M059J (cell line): ENCODE measurements at places on chromosomes 2 and 18. TPM values are rescaled to one million over a fixed set of nuclear protein-coding genes. Genes with fewer than 3 reads are reported as not detected.

DNA sequence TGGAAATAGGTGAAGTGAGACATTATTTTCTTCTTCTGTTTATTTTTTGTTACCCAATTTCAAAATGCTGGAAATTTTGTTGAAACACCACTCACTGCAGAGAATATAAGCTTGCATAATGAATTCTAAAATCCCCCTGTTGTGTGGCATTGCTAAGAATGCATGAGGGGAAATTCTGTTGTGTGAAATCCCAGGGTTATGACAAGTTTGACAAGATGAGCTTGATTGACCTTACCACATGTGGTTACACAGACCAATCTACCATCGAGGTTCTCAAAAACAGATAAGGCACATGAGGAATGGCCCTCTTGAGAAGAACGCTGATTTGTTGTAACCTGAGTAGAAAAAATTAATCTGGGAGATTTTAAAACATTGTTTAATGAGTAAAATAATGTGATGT is 261.6 kb upstream of the MMADHC start:
- no peak for DNase-seq

DNA sequence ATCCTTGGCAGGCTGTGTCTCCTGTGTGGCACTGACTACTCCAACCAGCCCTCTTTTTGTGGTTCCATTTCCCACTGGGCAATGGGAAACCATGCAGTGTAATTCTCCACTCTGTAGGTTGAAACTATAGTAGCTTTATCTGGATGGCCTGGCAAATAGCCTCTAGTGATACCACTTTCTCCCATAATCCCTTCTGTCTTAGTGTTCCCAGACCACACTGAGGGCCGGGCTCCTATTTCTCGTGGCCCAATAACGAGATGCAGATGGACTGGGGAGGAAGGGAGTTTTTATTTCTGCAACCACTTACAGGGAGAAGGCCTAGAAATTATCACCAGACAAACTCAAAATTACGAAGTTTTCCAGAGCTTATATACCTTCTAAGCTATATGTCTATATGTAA is 24.7 kb downstream of the SKA1 start:
- no peak for DNase-seq

GRCh38 chr2:230891509-230891908 is 26.8 kb downstream of the ITM2C start:
- peak; percentile 32 for DNase-seq

DNA sequence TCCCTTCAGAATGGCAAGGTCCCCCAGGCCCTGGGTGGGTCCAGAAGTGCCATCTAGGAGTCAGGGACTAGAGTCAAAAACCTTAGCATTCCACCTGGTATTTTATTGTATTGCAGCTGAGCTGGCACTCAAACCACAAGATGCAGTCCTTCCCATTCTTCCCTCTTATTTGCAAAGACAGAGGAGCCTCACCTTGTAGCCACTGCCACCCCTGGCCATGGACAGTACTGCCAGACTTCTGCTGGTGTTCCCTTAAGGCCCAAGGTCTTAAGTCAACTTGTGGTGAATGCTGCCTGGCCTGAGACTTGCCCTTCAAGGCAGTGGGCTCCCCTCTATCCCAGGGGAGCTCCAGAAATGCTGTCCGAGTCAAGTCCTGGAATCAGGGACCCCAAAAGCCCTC is 6.9 kb downstream of the UGT1A10 start:
- peak; percentile 19 for DNase-seq

- peak; percentile 3 for DNase-seq
Observed at GRCh38 chr2:102975996-102976975, 214.5 kb downstream of the TMEM182 start.

DNA sequence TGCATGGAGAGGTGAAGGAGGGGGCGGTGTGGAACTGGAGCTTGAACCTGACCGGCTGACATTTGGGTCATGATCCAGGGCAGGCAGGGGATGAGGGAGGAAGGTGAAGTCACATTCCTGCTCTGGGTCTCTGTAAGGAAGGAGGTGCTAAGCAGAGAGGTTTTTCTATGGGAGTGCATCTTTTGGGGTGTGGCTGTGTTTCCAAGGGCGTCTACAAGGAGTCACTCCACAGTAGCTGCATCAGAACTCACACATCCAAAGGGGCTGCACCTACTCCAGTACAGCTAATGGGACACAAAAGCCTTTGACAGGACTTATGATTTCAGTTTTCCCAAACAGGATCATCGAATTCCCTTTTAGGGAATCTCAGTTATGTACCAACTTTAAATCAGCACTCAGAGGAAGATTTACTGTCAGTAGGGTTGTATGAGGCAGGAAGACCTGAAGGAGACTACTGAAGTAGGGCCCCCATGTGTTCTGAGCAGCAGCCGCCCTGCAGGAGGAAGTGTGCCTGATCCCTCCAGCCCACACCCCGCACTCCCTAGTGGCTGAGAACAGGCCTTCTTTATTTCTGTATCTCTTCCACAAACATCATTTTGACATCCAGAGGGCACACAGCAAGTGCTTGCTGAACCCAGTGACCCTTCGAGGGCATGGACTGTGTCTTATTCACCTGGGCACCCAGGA is 137.2 kb downstream of the CELF4 start:
- no peak for DNase-seq

DNA sequence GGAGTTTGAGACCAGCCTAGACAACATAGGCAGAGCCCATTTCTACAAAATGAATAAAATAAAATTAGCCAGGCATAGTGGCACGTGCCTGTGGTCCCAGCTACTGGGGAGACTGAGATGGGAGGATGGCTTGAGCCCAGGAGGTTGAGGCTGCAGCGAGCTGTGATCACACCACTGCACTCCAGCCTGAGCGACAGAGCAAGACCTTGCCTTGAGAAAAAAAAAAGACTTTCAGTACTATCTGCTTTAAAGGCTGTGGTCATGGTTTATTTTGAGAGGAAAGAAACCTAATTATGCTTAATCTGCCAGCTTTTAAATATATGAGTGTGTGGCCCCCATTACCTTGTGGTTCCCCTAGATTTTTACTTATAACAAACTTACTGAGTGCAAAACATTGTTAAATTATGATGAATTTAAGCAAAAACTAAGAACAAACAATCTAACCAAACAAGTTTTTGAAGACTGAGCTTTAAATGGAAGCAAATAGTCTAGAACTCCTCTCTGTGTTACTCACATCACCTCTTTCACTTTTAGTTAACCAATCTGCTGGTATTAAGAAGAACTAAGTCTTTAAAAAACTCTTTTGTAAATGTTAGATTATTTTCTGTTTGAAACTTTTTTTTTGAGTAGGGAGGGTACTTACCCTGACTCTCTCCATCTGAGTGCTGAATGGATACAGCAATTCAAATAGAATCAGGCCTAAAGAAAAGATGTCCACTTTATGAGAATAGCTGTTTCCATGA is 65.4 kb downstream of the EIF2AK3 start:
- DNase-seq: no peak

GRCh38 chr2:85765081-85765731 is 11.4 kb downstream of the ATOH8 start:
- DNase-seq: peak; percentile 81

DNA sequence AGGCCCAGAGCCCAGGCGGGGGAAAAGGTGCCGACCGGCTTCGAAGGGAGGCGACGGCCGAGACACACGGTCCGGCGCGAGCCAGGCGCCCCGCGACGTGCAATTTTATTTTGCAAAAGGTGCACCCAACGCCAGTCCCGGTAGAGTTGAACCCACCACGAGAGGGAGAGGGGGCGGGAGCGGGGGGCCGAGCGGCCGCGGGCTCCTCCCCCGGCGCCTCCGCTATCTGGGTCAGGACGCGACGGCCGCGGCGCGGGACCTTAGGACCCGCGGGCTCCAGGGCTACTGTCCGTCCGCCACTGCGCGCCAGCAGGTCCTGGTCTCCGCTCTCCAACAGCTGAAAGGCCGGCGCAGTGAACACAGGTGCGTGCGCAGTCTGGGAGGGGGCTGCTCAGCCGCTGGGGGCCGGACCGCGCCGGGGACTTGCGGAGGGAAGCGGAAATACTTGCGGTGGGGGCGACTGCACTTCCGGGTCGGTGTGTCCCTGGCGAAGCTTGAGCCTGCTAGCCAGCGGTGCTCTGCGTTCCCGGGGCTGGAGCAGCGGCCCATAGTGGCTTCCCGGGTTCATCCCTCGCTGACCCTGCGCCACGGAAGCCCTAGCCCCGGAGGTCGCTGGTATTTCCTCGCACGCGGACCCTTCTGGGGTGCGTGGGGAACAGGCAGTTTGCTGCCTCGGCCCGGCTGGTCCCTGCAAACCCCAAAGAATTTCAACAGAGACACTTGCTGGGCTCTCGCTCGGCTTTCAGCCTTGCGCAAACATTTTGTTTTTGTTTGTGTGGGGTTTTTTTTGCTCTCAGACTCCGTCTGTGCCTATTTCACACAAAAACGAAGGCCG is at the start of gene RMDN2:
Gene RMDN2, plus strand, starts transcription at position 225 of the 835 bp plus-strand sequence. CDS start 3,991 bp downstream, outside the sequence.
- peak; percentile 93 for DNase-seq

- DNase-seq: no peak
Observed at GRCh38 chr2:163351143-163351542, 384.7 kb downstream of the FIGN start.

- DNase-seq: no peak
Observed at GRCh38 chr18:708096-708495, 4.3 kb downstream of the ENOSF1 start.

GRCh38 chr18:7521226-7521856 is 45.8 kb upstream of the PTPRM start:
- DNase-seq: no peak

GRCh38 chr18:7950380-7951136 is 383.4 kb downstream of the PTPRM start:
- peak; percentile 90 for DNase-seq

- peak; percentile 29 for DNase-seq
Observed at GRCh38 chr2:64525317-64525613, 1.1 kb downstream of the AFTPH start.

GRCh38 chr2:170336408-170336807 is 158.5 kb downstream of the MYO3B start:
- no peak for DNase-seq

DNA sequence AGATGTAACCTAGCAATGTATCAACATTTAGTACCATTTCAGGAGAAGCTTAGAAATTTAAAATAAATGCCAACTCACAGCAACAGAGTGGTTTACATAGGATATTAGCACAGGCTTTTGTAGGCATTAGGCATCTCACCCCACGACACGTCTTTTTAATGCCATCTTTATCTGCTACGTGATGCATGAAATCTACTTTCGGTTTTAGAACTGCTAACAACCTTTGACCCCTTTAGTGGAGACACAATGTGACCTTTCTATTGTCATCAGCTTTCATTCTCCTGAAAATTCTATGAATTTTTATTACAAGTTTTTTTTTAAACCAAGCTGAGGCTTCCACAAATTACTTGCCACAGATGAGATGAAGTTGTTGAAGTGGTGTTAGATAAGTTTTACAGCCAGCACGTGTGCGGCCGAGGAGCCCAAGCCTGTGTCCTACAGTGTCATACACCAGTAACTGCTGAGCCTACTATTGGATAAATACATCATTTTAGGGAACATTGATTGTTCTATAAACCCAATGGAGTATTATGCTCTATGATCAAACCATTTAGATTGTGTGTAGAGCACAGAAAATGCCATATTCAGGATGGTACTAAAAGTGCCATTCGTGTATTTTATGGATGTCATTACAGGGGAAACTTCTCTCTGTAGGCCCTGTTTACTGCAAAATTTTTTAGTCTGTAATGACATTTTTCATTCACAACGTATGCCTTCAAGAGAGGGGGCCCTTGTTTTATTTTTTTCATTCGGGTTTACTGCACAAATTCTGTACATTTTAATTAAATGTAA is 151.6 kb downstream of the PTGR3 start:
- DNase-seq: no peak

GRCh38 chr2:60496475-60496874 is 57.0 kb downstream of the BCL11A start:
- DNase-seq: no peak

DNA sequence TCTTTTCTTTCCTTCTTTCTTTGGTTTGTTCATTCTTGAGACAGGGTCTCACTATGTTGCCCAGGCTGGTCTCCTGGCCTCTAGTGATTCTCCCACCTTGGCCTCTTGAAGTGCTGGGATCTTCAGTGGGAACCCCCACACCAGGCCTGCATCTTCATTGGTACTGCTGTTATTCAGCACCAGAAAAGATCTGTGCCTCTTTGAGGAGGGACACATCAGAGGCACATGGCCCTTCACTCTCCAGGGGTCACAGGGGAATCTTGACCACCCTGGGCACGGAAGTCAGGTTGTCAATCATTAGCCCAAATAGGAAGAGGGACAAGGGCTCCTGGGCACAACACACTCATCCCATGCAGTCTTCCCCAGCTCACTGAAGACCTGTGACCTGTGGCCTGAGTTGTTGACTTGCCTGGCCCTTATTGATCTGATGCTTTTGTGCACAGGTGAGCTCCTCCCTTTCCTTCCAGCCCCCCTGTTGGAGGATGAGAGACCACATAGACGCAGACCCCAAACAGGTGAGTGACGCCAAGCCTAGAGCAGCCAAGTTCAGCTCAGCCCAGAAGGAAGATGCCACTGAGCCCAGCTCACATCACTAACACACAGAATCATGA is 33.0 kb upstream of the ODC1 start:
- no peak for DNase-seq

DNA sequence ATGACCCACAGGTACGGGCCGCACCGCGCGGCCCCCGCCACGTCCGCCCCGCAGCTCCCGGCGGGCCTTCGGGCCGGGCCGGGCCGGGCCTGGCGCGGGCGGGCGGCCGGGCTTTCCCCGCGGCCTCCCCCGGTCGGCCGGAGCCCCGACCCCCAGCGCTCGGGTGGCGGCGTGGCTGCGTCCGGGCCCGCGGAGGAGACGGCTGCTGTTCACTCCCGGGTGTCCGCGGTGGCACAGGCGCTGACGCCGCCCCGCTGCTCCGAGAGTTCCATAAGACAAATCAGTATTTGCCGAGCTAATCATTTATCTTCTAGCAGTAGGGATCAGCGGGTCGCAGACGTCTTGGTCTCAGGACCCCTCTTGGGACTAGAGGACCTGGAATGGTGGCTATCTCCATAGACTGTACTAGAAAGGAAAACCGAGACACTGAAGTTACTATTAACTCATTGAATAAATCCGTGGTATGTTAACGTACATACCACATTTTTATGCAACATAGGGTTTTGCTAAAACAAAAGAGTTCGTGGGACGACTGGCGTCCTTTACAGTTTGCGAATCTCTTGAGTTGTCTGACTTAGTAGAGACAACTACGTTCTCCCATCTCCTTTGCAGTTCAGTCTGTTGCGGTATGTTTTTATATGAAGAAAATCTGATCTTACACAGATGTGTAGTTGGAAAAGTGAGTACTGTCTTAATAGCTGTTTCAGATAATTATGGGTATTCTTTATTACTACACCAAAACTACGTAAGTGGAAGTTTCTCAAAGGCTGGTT is 500 bp downstream of the LIMS1 start:
- DNase-seq: peak; percentile 51

DNA sequence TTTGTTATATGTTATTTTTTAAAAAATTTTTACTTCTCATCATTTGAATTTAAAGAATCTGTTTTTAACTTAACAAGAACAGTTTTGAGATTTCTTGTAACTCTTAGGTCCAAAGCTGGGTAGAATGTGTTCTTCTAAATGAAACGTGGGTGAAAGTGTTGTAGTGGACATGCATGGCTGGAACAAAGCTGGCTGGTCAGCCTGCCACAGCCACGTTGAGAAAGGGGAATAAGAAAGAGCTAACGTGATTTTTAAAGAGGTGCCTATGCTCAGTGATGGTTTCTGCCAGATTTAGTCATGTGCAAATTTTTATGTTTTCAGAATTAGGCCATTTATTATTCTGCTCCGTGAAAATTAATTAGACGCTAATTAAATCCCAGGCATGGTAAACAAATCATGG is 203.9 kb upstream of the COL3A1 start:
- DNase-seq: no peak

Gene OTOS
- not detected in 2 replicates for total RNA-seq

Gene LRP1B
- total RNA-seq: 0.02 TPM in 1 of 2 replicates, not detected in the other

Gene CPO
- total RNA-seq: not detected in 2 replicates

Gene DNAH7
- 0.64 and 1.1 TPM in 2 replicates for total RNA-seq

Gene AP1S3
- 3.0 and 5.4 TPM in 2 replicates for total RNA-seq

Gene PNPT1
- 54.6 and 74.3 TPM in 2 replicates for total RNA-seq

Gene FER1L5
- total RNA-seq: 0.39 TPM in 1 of 2 replicates, not detected in the other

Gene KLHL30
- total RNA-seq: not detected in 2 replicates
